ENCODE measurements at places on chromosomes 11 and 22.
A peak's percentile ranks its signal among the peaks of the same experiment; 100 is the strongest.

GRCh38 chr11:22273781-22274180, 64.4 kb upstream of the SLC17A6 start:
- no peaks in the 10 kb centered on the region for H3K4me1 ChIP-seq
- no peaks in the 10 kb centered on the region for H3K27me3 ChIP-seq
- H3K36me3 ChIP-seq: no peaks in the 10 kb centered on the region
- no peak for DNase-seq
- no peak overlapping the region for H3K27ac ChIP-seq
- no peak overlapping the region for H3K4me3 ChIP-seq

- DNase-seq: no peak
- no peaks in the 10 kb centered on the region for H3K27me3 ChIP-seq
- no peak overlapping the region for H3K4me3 ChIP-seq
- H3K27ac ChIP-seq: no peak overlapping the region
- peaks cover 5% of the 10 kb centered on the region for H3K4me1 ChIP-seq
- H3K36me3 ChIP-seq: no peaks in the 10 kb centered on the region
Measured at GRCh38 chr22:23777776-23778576, 5.3 kb downstream of the MMP11 start.

DNA sequence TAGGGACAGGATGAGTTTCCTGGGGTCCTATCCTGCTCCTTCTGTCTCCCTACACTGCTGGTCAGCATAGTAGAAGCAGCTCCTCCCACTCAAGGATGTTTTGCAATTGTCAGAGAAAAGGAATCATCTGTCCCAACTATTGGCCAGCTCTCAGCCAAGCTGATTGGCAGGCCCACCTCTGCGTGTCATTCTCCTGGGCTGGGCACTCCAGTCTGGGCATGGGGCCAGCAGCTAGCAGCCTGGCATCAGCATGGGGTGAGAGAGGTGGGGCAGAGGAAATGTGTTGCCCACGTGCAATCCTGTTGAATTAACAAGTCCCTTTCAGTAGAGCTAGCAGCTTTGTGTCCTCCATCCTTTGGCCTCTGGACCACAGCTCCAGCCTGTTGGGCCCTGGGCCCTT, 14.1 kb downstream of the ANKK1 start:
- no peak for DNase-seq
- no peak overlapping the region for H3K4me3 ChIP-seq
- H3K27me3 ChIP-seq: no peaks in the 10 kb centered on the region

DNA sequence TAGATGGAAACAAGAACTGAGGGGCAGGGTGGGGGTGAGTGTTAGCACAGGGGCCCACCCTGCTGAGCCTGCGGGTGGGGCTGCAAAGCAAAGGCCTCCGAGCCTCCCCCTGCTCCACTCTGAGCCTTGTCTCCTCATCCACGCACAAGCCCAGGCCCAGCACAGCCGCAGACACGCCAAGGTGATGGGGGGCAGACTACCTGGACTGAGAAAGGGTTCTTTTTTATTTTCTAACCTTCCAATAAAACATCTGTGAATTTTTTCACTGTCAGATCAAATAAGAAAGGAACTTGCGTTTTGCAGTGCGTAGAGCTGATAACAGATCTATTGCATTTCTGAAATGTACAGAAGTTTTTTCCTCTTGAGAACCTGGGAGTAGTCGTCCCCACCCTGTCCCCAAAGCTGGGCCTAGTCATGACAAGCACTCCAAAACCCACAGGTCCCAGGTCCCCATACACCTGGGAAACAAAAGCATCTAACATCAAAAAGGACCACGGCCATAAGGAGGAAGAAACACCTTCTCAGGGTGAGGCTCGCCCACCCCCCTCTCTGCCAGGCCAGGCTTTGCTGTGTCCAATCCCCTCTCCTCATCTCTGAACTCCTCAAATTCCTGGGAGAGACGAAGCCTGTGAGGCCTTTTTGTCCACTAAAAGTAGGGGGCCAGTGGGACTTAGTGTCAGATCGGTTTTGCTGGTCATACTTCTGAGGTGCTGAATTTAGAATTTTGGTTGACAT, 22.7 kb upstream of the CD5 start:
- peaks cover 73% of the 10 kb centered on the region for H3K4me1 ChIP-seq
- H3K27me3 ChIP-seq: no peaks in the 10 kb centered on the region
- no peaks in the 10 kb centered on the region for H3K36me3 ChIP-seq
- H3K27ac ChIP-seq: peak overlapping the region; percentile 89

DNA sequence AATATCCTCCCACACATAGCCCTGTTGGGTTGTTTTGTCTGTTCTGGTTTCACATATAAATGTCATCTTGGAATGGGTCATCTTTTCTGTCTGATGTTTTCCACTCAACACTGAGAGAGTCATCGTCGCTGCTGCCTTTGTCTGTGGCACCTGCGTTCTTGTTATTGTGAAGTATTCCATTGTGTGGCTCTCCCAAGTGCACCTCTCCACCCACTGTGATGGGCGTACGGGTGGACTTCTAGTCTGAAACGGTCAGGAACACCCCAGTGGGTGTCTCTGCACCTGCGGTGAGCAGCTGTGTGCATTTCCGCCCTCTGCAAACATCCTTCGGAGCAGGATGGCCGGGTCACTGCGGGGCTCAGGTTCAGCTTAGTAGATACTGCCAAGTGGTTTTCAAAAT, 34.5 kb upstream of the RTL6 start:
- H3K4me3 ChIP-seq: no peak overlapping the region
- H3K4me1 ChIP-seq: no peaks in the 10 kb centered on the region

- H3K27me3 ChIP-seq: no peaks in the 10 kb centered on the region
- no peaks in the 10 kb centered on the region for H3K4me1 ChIP-seq
- no peak for DNase-seq
- H3K36me3 ChIP-seq: no peaks in the 10 kb centered on the region
Measured at GRCh38 chr11:103618528-103618927, 417.9 kb upstream of the DDI1 start.

- H3K27me3 ChIP-seq: no peaks in the 10 kb centered on the region
- H3K27ac ChIP-seq: no peak overlapping the region
Measured at GRCh38 chr11:23684701-23685100, 812.2 kb upstream of the LUZP2 start.

DNA sequence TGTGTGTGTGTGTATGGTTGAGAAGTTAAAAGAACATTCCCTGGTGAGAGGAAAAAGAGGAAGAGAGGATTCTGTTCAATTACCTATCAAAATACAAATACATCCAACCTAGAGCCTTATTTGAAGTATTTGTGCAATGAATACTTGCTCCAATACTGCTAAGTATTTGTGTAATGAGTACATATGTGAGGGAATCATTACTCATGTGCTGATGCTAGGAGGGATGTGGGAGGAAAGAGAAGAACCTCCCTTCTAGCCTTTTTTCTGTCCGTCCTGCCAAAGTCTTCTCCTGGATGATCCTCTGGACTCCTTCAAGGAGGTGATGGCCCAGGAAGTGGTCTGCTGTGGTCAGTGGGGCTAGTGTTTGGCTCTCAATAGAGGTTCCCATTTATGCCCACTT, 36.0 kb upstream of the ACCSL start:
- H3K36me3 ChIP-seq: no peaks in the 10 kb centered on the region
- H3K27me3 ChIP-seq: no peaks in the 10 kb centered on the region
- DNase-seq: no peak

GRCh38 chr22:30038219-30038618, 42.0 kb upstream of the HORMAD2 start:
- peaks cover 7% of the 10 kb centered on the region for H3K27me3 ChIP-seq
- H3K27ac ChIP-seq: no peak overlapping the region
- no peaks in the 10 kb centered on the region for H3K36me3 ChIP-seq

DNA sequence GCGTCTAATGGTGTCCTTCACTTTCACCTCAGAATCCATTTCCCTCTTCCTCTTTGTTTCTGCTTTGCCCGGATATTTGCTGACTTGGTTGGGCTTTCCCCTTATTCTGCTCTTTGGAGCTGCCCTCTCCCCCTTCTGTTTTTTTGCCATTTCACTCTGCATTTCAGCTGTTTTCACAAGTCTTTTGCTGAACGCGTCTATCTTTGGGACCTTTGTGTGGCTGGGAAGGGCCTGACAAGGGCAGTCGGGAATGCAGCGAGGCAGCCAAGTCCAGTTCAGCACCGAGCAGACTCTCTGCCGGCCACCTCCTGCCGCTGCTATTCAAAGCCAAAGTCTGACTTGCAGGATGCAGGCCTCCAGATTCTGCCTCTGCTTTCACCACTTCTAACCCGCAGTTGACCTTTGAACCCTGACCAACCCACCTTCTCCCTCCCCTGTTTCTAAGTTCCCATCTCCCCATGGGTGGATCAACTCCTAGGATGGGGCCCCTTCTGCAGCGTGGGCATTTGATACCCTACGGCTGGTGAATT, 38.2 kb downstream of the FEZ1 start:
- H3K27ac ChIP-seq: no peak overlapping the region
- no peaks in the 10 kb centered on the region for H3K36me3 ChIP-seq
- H3K4me1 ChIP-seq: no peaks in the 10 kb centered on the region
- H3K27me3 ChIP-seq: no peaks in the 10 kb centered on the region

- DNase-seq: no peak
- no peaks in the 10 kb centered on the region for H3K27me3 ChIP-seq
- H3K4me1 ChIP-seq: no peaks in the 10 kb centered on the region
- H3K4me3 ChIP-seq: no peak overlapping the region
- H3K27ac ChIP-seq: no peak overlapping the region
Measured at GRCh38 chr11:104956528-104956927, 11.8 kb downstream of the CASP4 start.

- H3K27me3 ChIP-seq: no peaks in the 10 kb centered on the region
- H3K4me1 ChIP-seq: no peaks in the 10 kb centered on the region
- H3K36me3 ChIP-seq: peaks cover 9% of the 10 kb centered on the region
- no peak overlapping the region for H3K4me3 ChIP-seq
Measured at GRCh38 chr11:73011126-73011817, 130.8 kb downstream of the FCHSD2 start.

- H3K4me1 ChIP-seq: no peaks in the 10 kb centered on the region
- DNase-seq: no peak
- no peak overlapping the region for H3K27ac ChIP-seq
- H3K36me3 ChIP-seq: no peaks in the 10 kb centered on the region
- H3K27me3 ChIP-seq: no peaks in the 10 kb centered on the region
Measured at GRCh38 chr11:13118194-13118593, 109.1 kb downstream of the RASSF10 start.

GRCh38 chr11:122156940-122157382, 40.9 kb upstream of the BLID start:
- H3K27ac ChIP-seq: no peak overlapping the region
- H3K36me3 ChIP-seq: no peaks in the 10 kb centered on the region

GRCh38 chr22:48245196-48245485, 1482.7 kb downstream of the TBC1D22A start:
- no peak for DNase-seq
- H3K27ac ChIP-seq: no peak overlapping the region
- H3K4me3 ChIP-seq: no peak overlapping the region
- peaks cover 13% of the 10 kb centered on the region for H3K4me1 ChIP-seq

DNA sequence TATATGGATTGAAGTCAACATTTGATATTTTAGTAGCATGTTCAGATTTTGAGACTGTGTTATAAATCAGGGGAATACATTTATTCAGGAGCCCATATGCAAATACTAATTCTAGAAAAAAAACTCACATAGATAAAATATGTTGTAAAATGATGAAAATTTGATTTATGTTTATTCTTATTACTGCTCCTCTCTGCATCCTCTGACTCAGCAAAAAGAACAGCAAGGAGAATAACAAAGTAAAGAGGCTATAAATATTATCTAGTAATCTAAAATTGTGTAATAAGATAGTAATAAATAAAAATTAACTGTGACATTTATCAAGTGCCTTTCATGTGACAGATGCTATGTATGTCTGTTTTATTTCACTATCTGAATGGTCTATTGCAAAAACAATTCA, 507.2 kb upstream of the ANO3 start:
- no peak overlapping the region for H3K4me3 ChIP-seq
- H3K27me3 ChIP-seq: no peaks in the 10 kb centered on the region
- no peak overlapping the region for H3K27ac ChIP-seq
- H3K36me3 ChIP-seq: no peaks in the 10 kb centered on the region
- no peak for DNase-seq
- H3K4me1 ChIP-seq: no peaks in the 10 kb centered on the region

GRCh38 chr11:25727944-25728343, 604.0 kb upstream of the ANO3 start:
- H3K4me1 ChIP-seq: no peaks in the 10 kb centered on the region
- H3K27ac ChIP-seq: no peak overlapping the region
- H3K4me3 ChIP-seq: no peak overlapping the region
- DNase-seq: no peak
- no peaks in the 10 kb centered on the region for H3K36me3 ChIP-seq

- H3K27ac ChIP-seq: no peak overlapping the region
- DNase-seq: no peak
- H3K4me3 ChIP-seq: no peak overlapping the region
- no peaks in the 10 kb centered on the region for H3K27me3 ChIP-seq
- H3K4me1 ChIP-seq: no peaks in the 10 kb centered on the region
Measured at GRCh38 chr11:79236541-79236971, 204.3 kb downstream of the TENM4 start.

Measured in T-cell (primary cell).